Fibroblast of upper back skin (primary cell): ENCODE measurements at places on chromosomes 5 and 9.

DNA sequence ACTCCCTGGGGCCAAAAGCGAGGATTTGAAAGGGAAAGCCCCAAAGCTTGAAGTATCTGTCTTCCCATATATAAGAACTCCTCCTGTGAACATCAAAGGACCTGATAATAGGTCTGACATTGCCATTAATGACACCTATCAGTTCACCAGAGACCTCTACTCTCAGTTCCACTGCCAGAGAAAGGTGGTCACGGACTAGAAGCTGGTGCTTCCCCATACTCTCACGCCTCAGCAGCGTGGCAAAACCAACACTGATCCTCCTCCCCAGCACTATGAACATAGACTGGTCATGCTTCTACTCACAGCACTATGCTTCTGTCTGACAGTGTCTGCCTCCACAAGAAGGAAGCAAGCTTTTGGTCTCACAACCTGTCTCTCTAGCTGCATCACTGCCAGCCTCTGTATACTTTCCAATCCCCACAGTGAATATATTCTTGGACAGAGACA is 37.9 kb downstream of the NRG2 start:
- DNase-seq, result no peak

GRCh38 chr9:122015170-122015821 is 77.8 kb downstream of the TTLL11 start:
- no peak for DNase-seq

- peak; percentile 18 for DNase-seq
Measured at GRCh38 chr9:88303721-88304451, 84.4 kb upstream of the SPIN1 start.

- no peak for DNase-seq
Measured at GRCh38 chr5:175847061-175847460, 24.3 kb upstream of the CPLX2 start.

DNA sequence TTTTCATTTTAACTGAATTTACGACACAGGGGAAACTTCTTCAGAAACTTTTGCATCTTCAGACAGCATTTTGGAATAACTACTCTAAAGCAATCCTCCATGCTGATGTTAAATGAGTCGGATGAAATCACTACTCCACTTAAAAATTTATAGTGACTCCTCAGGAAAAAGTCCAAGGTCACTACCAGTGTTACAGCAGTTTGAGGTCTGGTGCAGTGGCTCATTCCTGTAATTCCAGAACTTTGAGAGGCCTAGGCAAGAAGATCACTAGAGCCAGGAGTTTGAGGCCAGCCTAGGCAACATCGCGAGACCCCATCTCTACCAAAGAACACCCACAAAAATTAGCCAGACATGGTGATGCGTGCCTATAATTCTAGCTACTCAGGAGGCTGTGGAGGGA is 5.9 kb upstream of the GAS1 start:
- DNase-seq, result peak; percentile 45

DNA sequence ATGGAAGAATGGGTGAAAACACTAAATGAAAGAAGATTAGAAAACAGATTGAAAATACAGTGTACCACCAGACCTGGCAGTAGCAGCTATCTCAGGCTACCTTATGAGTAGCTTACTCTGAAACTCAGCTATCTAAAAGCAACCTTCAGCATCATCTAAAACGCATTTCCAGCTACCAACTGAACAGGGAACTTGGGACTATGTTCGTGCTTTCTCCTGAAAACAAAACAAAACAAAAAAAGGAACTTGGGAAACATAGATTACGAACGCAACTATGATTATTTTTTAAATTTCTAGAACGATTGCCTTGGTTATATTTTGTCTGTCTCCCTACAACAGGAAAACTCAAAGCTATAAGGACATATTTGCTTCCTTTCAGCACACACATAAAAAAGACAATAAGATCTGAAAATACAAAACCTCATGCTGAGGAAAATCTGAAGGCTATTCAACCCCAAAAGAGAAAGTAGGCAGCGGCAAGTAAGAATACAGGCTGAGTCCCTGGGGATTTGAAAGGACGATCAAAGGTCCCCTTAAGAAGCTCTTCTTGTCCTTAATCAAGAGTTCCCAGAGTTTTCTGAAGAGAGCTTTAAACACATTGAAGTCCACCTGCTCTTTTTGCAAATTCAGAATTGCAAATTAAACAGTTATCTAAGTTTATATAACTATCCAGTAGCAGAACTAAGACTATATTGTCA is 53.4 kb downstream of the OR2K2 start:
- no peak for DNase-seq

GRCh38 chr9:106864373-106865143 is 1.6 kb downstream of the ZNF462 start:
- DNase-seq, result peak; percentile 47

- no peak for DNase-seq
Measured at GRCh38 chr5:57931807-57932206, 449.2 kb upstream of the ACTBL2 start.

GRCh38 chr5:2848619-2849018 is 97.1 kb upstream of the IRX2 start:
- no peak for DNase-seq

- peak; percentile 89 for DNase-seq
Measured at GRCh38 chr5:96031811-96032261, 70.2 kb upstream of the ELL2 start.

- no peak for DNase-seq
Measured at GRCh38 chr5:133851521-133851920, 116.9 kb downstream of the C5orf15 start.

- DNase-seq, result peak; percentile 73
Measured at GRCh38 chr5:34858790-34859189, 19.8 kb downstream of the TTC23L start.

DNA sequence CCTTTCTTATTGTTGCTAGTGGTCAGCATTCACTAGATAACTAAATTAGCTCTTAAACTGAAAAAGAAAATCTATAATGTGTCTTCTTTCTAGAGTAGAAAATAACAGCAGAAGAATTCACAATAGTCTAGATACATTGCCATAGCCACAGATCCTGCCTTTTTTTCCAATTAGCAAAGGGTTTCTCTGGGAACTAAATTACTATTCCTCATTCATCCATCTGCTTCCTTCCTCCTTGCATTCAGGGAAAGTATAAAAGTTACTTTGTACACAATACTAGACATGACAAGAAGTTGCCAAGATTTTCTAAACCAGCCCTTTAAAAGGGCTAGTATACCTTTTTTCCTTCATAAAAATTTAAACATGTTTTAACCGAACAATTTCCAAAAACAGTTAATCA is 21.2 kb upstream of the WDR41 start:
- DNase-seq, result no peak

GRCh38 chr9:113309204-113309813 is 6.1 kb upstream of the RNF183 start:
- DNase-seq, result peak; percentile 48

DNA sequence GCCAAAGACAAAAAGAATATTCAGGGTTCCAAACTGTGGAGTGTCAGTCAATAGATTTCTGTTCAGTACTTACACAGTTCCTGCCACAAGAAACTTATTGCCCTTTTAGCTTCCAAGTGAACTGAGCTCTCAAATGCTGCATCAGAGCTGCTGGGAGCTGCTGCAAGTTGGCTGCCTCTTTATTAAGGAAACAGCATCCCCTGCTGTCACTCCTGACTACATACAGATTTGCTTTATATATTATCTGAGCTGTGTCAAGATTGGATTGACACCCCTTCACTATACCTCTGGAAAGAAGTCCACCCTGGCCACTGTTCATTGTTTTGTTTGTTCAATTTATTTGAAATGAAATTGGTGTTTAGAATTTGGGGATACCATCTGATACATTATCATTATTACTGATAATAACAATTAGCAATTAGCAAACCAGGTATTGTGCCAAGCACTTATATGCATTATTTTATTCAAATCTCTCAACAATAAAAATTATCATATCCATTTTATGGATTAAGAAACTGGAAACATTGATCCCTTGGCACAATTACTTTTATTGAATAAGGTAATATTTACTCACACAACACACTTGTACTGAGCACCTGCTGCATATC is 16.4 kb upstream of the C5orf58 start:
- peak; percentile 63 for DNase-seq

DNA sequence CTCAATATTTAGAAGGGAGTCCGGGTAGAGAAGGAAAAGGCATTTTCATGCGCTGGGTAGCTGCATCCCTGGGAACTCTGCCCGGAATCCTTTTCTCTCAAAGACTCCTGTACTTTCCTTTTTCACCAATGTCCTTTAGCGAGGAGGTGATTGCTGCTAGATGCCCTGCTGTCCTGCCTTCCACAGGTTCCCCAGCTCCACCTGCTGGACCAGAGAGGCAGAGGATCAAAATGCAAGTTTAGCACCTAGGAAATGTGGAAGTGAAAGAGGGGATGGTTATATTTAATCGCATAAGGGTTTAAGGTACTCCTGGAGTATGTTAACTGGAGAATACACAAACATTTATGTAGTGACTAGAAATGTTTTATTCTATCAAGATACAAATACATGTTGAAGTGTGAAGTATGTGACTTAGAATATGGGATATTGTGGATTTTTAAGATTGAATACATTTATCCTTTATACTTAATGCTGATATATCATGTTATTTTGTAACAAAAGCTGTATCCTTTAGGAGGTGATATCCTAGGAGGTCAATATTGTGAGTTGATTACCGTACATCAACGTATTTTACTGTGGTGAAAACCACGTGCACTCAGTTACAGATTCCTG is 145.7 kb downstream of the ARHGAP26 start:
- peak; percentile 41 for DNase-seq

- DNase-seq, result no peak
Measured at GRCh38 chr9:76943054-76943453, 37.1 kb upstream of the PRUNE2 start.

DNA sequence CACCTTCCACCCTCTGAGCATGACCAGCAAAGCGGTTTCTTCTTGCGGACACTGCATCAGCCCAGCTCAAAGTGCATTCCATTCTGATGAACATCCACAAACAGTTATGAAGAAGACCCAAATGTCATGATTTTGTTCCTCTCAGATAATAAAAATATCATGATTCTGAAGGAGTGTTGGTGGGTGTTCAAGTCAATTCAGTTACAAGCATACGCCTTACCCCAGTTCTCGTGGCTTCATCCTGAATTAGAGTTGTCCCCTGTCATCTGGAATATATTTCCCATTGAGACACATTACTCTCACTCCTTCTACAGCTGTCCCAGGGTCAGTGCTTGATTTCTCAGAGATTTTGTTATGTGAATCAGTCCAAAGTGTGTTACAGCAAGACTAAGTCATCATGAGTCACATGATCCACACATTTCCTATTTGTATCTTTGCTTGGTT is 325.4 kb downstream of the RFX3 start:
- DNase-seq, result peak; percentile 59

DNA sequence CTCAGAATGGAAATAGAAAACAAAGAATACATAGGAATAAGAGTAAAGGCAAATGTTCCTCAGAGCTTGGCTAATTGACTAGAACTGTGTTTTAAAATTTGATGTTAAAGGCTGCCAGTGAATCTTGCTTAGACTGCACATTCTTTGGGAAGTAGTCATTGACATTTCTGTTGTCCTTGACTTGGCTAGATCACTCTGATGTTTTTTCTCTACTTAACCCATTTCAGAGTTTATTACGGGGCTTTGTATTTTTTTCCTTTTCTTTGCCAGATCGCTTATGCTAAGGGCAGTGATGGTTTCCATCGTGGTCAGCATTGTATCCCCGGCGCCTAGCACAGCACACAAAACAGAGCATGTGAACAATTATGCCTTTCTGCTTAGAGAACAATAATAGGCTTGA is 1126.7 kb upstream of the CDH9 start:
- DNase-seq, result peak; percentile 61

DNA sequence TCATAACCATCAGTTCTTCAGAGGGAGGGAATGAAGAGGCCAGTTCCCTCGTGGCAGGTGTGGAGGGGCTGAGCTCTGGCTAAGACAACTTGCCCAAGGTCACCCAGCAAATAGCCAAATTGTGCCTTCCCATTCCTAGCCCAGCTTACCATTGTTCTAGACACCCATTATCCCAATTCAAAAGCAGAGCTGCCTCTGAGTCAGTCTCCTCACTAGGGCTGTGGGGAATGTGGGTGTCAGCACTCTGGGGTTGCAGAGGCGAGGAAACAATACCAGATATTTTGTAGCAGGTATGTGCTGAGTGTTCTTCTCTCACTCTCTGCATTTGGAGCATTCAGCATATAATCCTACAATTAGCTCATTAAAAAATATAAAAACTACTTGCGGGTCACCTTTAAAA is 270.8 kb downstream of the PSAT1 start:
- DNase-seq, result no peak

GRCh38 chr9:137723783-137724445 is 105.1 kb downstream of the EHMT1 start:
- DNase-seq, result peak; percentile 18

GRCh38 chr9:136299116-136299515 is 4.8 kb downstream of the CCDC187 start:
- DNase-seq, result no peak

DNA sequence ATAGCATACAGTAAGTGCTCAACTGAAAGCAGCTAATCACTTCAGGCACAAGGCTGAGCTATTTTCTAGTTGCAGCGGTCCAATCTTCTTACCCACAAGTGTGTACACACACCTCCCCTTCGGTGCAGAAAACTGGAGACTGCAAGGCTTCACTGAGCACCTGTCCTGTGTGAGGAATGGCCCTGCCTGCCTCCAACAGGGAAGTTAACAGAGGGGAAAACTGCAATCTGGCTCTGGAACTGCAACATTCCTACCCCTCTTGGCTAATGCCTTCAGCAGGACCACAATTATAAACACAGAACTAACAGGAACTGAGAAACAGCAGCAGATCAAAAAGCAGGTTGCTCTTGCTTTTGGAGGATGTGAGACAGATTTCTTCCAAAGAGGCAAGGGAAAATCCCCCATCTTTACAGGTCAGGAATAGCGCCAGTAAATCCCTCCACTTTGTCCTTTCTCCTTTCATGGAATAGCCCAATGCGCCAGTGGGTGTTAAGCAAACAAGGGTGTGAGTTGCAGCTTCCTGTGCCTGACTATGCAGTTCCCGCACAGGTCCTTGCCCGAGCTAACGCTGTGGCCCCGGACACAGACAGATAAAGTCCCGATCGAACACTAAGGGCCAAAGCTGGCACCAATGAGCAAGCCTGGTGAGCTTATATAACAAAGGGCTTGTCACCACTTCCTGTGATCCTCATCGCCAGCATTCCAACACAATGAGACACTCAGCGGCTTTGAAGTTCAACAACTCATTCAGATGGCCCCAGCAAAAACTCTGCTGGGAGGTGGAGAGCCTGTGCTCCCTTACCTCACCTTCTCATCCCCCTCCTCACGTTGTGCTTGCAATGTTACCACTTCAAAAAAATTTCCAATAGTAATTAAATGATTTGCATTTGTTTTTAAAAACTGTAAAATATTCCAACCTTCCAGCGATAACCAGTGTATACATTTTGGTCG is 21.5 kb downstream of the SHB start:
- peak; percentile 92 for DNase-seq

- no peak for DNase-seq
Measured at GRCh38 chr5:141876628-141877355, 1.4 kb downstream of the PCDH1 start.

DNA sequence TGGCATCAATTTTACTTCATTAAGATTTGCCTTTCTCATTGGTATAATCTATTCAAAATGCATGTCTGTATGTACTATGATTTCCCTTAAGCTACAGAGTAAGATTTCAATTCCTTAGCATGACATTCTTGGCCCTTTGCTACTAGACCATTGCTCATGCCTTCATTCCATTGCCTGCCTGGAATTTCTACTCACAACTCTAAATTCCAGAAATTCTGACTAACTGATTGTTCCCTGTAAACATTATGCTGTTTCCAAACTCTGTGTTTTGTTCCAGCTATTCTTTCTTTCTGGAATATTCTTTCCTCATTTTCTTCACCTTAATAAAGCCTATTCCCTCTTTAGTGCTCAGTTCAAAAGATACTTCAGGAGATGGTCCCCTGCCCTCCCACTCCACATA is 568.8 kb upstream of the SEMA6A start:
- peak; percentile 8 for DNase-seq

- DNase-seq, result no peak
Measured at GRCh38 chr9:136526625-136527066, 19.2 kb downstream of the NOTCH1 start.
